ENCODE measurements at places on chromosomes 7 and 10. TPM values are rescaled to one million over a fixed set of nuclear protein-coding genes. Genes with fewer than 3 reads are reported as not detected.

GRCh38 chr10:17216217-17216900, 11.7 kb upstream of the VIM start:
- DNase-seq, result peak; percentile 100

TMEM229A gene
- not detected for total RNA-seq

DNA sequence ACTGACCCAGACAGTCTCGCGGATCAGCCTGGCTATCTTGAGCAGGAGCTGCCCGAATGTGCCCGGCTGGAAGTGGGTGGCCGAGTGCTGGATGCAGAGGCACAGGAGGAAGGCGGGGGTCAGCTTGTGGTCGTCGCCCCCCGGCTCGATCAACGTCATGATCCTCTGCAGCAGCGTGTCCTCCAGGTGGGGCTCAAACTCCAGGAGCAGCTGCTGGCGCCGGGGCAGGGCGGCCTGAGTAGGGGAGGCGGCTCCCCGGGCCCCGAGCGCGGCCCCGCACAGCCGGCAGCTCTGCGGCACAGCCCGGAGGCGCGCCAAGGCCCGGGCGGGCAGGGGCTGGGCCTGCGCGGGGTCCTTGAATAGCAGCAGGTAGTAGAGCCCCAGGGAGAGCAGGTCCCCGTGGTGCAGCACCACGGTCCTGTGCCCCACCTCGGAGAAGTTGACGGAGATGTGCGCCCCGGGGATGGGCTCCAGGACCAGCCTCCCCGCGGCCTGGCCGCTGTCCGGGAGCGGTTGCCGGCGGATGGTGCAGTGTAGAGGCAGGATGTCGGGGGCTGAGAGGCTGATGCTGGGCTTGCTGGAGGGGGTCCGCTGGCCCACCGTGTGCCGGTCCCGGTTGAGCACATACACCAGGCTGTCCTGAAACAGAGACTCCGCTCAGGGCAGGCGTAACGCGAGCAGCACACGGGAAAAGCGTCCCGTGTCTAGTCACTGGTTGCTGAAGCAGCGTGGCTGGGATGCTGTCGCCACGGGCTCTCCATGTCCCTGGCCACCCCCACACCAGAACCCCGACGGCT, 27.0 kb downstream of the PAPOLB start:
- DNase-seq, result no peak

GRCh38 chr7:93040355-93040754, 77.4 kb downstream of the SAMD9 start:
- DNase-seq, result no peak

DNA sequence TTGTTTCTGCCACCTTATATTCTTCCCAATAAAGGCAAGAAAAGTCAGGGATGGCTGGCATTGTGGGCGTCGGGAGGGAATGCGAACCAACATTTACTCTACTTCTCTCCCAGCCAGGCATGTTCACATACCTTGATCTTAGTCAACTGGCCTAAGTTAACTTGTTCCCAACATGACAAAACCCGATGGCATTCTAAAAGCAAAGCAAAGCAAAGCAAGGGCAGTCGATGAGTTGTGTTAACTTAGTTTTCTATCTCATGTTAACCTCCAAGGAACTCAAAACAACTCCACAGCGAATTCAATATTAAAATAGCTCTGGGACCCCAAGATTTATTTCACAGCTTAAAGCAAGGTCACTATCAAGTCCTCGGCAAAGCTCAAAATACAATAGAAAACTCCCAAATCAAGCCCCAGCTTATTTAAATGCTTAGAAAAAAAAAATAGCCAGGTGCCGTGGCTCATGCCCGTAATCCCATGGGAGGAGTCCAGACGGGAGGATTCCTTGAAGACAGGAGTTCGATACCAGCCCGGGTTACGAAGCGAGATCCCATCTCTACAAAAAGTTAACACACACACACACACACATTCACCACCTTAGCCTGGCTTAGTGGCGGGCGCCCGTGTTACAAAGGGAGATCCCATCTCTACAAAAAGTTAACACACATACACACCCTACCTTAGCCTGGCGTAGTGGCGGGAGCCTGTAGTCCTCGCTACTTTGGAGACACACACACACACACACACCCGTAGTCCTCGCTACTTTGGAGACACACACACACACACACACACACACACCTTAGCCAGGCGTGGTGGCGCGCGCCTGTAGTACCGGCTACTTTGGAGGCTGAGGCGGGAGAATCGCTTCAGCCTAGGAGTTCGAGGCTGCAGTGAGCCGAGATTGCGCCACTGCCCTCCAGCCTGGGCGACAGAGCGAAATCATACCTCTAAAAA, 901 bp upstream of the CCNY start:
- no peak for DNase-seq

DNA sequence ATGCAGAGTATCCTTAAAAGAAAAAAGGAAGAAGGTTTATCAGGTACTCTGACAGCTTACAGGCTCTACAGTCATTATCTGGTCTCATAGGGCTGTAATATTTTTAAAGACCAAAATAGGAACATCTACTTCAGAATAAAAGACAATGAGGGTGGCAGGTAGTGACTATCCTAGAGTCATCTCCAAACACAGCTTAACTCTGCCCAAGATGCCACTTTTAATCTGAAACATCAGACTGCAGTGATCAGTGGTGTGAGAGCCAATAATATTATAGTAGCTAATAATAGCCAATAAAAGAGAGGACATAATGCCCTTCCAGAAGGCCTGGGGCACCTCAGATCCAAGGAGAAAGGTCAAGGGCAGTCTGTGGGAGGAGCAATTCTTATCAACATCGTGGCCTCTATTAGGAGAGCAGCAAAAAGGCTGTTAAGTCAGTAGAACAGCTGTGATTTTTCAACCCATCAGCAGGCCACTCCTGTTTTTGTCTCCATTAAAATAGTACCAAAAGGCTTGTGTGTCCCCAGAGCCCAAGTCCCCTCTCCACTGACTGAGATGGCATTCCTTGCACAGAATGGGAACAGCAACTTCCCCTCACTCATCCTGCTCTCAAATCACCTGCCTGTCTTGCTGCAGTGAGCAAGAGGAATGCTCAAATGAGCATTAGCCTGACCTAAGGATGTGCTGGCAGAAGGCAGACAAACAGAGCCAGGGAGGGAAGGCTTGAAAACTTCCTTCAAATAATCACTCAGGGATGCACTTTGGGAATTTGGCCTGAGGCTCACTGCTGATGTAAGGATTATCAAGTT, 20.7 kb upstream of the SPOCK2 start:
- no peak for DNase-seq

GRCh38 chr10:77587416-77587790, 50.2 kb downstream of the KCNMA1 start:
- DNase-seq, result no peak

DNA sequence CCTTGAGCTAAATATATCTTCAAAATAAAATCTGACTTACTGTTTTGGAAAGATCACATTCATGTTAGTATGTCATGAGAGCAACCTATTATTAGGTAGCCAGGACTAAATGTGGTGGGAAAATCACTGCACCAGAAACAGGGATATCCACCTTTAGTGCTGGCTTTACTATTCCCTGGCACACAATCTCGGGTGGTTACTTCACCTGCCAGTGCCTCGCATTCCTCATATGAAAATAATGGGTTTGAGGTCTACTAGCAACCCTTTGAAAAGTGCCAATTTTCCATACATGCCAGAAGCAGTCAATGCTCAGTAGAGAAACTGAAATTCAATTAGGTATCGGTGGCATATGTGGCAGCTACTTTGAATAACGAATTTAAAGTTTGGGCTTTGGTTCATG, 36.8 kb downstream of the PTN start:
- DNase-seq, result no peak

DNA sequence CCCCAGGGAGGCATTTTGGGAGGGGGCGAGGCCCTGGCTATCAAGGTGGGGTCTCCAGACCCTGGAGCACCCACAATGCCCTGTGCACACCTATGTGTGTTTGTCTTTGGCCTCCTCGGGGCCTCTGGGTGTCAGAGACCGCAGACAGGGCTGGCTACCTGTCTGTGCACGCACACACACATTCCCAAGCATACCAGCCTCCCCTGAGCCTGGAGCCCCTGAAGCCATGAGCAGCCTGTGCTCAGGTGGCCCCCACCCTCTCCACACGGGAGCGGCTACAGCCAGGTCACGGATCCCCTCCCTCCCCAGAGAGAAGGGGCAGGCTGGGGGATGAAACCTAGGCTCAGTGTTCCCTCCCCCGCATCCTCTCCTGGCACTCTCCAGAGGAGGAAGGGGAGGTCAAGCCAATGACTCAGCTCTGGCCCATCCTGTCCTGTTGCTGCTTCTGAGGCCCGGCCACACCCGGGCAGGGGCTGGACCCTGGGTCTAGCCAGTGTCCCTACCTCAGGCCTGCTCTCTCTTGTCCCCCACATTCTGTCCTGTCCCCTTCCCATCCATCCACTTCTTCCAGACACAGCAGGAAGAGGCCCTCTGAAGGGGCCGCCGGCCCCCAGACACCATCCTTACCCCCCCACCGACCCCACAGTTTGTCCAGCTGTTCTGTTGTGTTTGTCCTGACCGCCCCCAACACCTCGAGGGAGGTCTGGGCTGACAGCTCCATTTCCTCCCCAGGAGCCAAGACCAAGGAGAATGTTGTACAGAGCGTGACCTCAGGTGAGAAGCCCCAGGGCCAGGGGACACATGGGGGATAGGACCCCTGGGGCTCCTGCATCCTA, 720 bp downstream of the SNCG start:
- DNase-seq, result no peak

SPDYE3 gene
- not detected for total RNA-seq

GRCh38 chr10:6841761-6842160, 261.7 kb upstream of the PRKCQ start:
- DNase-seq, result no peak

SUV39H2 gene
- 9.2 TPM for total RNA-seq

ZPBP gene
- not detected for total RNA-seq

PAX4 gene
- total RNA-seq, result not detected

LLCFC1 gene
- not detected for total RNA-seq

GRCh38 chr10:132611986-132612385, 74.4 kb downstream of the INPP5A start:
- DNase-seq, result no peak

GRCh38 chr7:74405191-74405898, 48.4 kb upstream of the GTF2IRD1 start:
- no peak for DNase-seq

GRCh38 chr10:3760083-3760482, 24.9 kb downstream of the KLF6 start:
- DNase-seq, result no peak

- no peak for DNase-seq
These were observed 182.1 kb downstream of the AUTS2 start for GRCh38 chr7:69780379-69780778.

OR2A42 gene
- total RNA-seq, result not detected

BBIP1 gene
- total RNA-seq, result 28.9 TPM

- no peak for DNase-seq
These were observed 629.7 kb upstream of the FZD8 start for GRCh38 chr10:36271627-36272340.

DNA sequence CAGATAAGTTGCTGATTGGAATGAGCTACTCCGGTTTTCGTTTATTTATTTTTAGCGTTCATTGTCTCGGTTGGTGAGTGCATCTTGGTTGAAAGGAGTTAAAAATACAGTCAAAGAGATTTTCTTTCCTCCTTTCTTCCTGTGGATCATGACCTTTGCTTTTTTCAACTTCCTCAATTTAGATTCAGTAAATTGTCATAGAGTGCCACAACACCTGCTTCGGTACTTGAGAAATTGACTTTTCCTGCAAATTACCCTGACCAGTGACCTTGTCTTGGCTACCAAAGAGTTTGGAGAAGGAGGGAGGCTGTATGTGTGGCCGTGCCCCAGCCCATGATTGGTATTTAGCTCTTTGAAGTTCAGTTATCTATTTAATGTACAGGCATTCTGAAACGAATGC, 128.7 kb downstream of the FAM204A start:
- DNase-seq, result no peak

DNA sequence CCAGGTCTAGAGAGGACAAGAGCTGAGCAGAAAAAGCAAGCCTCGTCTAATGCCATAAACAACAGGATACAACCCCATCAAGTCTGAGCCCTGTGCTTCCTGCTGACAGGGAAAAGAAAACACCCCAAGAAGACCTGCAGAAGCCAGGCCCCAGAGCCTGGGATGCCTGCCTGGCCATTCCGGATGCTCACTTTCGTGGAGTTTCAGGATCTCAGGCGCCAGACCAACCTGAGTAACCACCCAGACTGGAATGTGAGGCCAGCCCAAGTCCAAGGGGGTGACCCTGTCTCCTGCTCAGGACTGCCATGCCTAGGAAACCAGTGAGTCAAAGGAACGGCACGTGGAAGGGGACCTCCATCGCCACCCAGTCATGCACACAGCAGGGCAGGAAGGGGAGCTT, 74.3 kb downstream of the PLXNA4 start:
- DNase-seq, result peak; percentile 16
